IMR-90 (cell line): ENCODE measurements at places on chromosomes 2 and 18. TPM values are rescaled to one million over a fixed set of nuclear protein-coding genes. Genes with fewer than 3 reads are reported as not detected.

DNA sequence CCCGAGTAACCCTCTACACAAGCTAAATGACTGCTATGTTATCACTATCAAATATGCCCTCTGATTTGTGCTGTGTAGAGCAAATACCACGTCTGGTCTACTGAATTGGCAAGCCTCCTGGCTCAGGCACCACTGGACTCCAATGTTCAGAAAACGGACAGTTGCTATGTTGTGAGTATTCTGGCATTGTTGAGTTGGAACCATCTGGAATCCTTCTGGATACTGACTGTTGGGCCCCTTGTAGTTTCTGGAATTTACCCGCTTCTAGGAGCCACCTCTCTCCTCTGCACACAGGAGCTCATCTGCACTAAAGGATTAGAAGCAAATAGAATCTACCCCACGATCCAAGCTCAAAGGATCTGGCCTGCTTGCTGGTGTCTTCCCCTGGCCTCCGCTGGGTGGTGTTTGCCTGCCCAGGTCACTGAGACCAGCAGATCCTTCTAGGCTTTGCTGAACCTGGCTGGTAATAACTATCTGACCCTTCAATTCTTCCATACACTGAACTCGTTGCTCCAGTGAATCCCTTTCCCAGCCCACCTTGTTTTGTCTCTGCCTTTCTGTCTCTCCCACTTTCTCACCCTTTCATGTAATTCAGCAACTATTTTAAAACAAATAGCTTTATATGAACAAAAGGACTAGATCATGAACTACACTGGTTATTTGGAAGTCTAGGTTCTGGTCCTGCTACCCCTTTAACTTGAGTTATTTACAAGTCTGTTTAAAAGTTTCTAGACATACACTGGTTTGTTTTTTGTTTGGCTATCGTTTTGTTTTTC lies 2.1 kb upstream of the HAAO start:
- peaks cover 6% of the 10 kb centered on the region for H3K4me1 ChIP-seq
- H3K27me3 ChIP-seq, result peaks cover 18% of the 10 kb centered on the region
- no peaks in the 10 kb centered on the region for H3K36me3 ChIP-seq
- H3K4me3 ChIP-seq, result no peak overlapping the region
- H3K27ac ChIP-seq, result no peak overlapping the region

DNA sequence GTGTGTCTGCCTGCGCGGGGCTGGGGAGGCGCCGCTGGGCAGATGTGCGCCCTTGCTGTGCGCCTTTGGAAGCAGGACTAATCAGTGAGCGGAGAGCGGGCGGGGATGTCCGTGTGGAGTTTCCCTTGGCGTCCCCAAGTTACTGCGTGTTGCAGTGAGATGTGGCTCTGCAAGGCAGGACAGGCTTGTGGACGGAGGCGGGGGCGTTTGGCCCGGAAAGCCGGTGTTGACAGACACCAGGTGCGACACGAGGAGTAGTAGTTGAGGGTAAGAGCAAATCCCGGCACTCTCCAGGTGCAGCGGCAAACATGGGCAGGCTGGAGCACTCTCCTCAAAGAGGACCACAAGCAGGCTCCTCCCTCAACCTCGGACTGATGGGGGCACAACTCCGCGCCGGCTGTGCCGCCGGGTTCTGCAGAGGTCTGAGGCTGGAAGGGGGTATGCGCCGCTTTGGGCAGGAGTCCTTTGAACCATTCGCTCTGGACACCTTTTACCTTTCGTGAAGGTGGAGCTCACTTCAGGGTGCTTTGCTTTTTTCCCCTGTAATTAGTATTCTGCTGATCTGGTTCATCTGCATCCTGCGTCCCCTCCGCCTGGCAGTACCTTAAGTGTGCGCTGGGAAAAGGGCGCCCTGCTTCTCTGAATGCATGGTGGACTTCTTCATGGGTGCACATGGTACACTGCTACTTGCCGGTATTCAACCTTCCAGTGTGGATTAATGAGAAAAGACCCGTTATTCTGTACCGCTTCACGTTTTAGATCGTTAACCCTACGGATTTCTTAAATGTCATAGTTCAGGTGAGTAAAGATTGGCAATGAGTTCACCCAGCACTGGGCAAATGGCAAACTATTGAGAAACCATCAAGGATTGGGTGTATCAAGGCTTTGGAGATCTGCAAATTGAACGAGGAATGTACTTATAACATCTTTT lies 608 bp downstream of the CDH7 start:
- H3K36me3 ChIP-seq, result no peaks in the 10 kb centered on the region
- H3K4me1 ChIP-seq, result no peaks in the 10 kb centered on the region
- H3K4me3 ChIP-seq, result no peak overlapping the region

EPHA4 gene
- polyA plus RNA-seq, result 30.7 and 36.9 TPM in 2 replicates

USP40 gene
- 30.1 and 32.6 TPM in 2 replicates for polyA plus RNA-seq

DNA sequence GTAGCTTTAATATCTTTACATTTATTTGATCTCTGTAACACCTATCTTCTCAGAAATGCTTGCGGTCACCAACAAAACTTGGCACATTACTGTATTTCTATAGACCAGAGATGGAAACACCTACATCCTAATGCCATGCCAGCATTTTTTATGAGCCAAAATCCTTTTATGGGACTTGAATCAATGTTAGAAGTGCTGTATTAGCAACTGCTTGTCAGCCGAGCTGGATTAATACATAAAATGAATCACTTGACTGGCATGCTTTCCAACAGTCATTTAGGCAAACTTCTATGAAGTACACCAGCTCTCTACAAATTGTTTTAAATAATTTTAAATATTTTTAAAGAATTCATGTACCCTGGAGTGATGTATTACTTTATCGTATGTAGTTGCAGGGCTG lies 272.9 kb upstream of the NRP2 start:
- no peak overlapping the region for H3K27ac ChIP-seq
- no peaks in the 10 kb centered on the region for H3K27me3 ChIP-seq
- no peaks in the 10 kb centered on the region for H3K36me3 ChIP-seq

- H3K4me3 ChIP-seq, result no peak overlapping the region
- no peak overlapping the region for H3K27ac ChIP-seq
- no peak for DNase-seq
- no peaks in the 10 kb centered on the region for H3K4me1 ChIP-seq
- H3K36me3 ChIP-seq, result no peaks in the 10 kb centered on the region
These were observed 187.5 kb upstream of the MC4R start for GRCh38 chr18:60560071-60560470.

DNA sequence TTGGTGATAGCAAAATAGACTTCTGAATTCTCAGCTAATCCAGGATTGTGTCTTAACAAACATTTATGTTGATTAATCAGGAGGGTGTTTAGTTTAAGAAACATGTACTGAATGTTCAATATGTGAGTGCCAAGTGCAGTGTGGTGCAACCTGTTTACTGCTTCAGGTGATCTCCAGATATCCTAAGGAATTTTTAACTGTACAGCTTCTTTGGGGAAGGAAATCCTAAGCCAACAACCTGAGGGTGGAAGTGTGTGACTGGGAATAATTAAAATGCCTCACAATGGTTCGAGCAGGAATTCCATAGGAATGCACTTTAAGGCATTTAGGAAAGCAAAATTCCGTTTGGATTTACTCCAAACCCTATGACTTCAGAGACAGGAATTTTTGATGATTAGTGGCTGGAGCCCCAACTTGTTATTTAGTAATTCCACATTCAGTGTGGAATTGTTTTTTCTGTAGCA lies 16.4 kb downstream of the CRIM1 start:
- no peak overlapping the region for H3K4me3 ChIP-seq
- peaks cover 6% of the 10 kb centered on the region for H3K36me3 ChIP-seq
- no peak overlapping the region for H3K27ac ChIP-seq
- no peaks in the 10 kb centered on the region for H3K27me3 ChIP-seq
- DNase-seq, result peak; percentile 84

DNA sequence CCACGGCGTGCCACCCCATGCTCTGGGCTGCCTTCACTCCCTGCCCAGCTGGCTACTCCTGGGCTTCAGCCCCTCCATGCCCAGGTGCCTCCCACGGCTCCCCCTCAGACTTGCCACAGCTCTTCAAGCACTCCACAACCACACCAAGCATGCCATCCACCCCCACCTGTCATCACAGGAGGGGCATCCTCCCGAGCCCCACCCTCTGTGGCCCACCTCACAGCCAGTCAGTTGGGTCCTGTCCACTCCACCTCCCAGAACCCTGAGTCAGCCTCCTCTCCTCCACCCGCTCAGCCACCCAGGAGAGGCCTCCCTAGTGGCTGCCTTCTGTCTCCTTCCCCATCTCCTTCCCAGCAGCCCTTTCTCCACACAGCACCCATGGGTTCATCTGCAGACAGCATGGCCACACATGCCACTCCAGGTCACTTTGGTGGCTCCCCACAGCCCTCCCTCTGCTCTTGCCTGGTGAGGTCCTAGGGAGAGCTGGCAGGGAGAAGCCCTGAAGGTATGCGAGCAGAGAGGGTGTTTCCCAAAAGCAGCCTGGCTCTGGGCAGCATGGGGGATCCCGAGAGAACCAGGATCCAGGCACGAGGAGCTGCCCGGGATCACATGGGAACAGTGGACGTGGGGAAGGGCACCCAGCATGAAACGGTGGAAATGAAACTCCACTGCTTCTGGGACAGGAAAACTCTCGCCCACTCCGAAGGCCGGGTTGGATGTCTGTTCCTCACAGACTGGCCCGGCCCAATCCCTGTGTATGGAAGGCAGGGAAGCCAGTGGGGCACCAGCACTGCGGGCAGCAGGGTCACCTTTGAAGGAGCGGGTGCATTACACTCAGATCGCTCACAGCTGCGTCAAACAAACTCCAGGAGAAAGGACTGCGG lies 2.7 kb downstream of the LIMS2 start:
- DNase-seq, result no peak
- peaks cover 7% of the 10 kb centered on the region; the same call in 1 of the 2 replicates for H3K4me1 ChIP-seq
- no peaks in the 10 kb centered on the region for H3K36me3 ChIP-seq
- no peak overlapping the region for H3K4me3 ChIP-seq
- no peak overlapping the region for H3K27ac ChIP-seq
- H3K27me3 ChIP-seq, result peaks cover 9% of the 10 kb centered on the region

DNA sequence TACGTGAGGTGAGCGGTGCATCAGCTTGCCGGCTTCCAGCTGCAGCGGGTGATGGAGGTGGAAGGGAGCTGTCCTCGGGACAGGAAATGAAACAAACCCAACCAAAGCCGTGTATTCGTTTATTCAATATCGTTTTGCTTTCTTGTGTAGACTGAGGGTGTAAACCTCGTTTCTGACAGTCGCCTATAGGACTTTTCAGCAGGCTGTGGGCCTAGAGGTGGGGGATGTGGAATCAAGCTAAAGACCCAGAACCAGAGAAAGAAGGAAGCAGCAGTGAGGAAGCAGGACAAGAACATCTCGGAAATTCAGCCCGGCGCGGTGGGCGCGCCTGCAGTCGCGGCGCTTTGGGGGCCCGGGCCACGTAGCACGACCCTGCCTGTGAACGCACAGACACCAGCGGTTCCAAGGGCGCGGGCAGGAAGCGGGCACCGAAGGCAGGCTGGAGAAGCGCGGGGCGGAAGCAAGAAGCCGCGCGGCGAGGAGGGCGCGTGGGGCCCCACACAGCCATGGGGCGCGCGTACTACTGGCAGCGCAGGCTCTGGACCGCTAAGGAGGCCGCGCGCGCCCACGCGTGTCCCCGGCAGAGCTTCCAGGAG lies 755 bp upstream of the ATP9B start:
- peak overlapping the region; percentile 13; the same call in 1 of the 2 replicates for H3K27ac ChIP-seq
- no peak for DNase-seq
- H3K27me3 ChIP-seq, result no peaks in the 10 kb centered on the region
- no peaks in the 10 kb centered on the region for H3K36me3 ChIP-seq
- H3K4me1 ChIP-seq, result no peaks in the 10 kb centered on the region; the same call in 1 of the 2 replicates
- peak overlapping the region; percentile 94 for H3K4me3 ChIP-seq

DNA sequence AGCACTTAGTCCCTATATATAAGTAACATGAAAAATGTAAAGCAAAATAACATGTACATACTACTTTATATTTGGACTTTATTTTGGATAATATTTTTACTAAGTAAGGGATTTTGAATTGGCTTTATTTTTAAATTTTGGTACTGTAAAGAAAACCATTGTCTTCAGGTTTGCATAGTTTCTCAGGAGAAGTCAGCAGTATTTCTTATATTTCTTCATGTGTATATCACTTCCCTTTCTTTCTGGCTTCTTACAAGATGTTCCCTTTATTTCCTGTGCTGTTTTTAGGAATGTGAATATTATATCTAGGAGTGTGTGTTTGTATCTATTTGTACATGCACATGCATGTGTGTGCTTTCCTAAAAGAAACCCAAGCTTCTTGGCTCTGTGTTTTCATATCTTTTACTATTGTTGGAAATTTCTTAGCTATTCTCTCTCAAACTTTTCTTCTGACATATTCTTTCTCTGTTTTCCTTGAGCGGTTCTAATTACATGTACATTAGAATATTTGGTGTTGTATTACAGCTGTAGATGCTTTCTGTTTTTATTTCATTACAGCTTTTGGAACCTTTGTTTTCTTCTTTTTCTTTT lies 1549.7 kb upstream of the ACVR2A start:
- no peaks in the 10 kb centered on the region for H3K27me3 ChIP-seq
- H3K36me3 ChIP-seq, result no peaks in the 10 kb centered on the region
- no peak overlapping the region for H3K27ac ChIP-seq
- no peaks in the 10 kb centered on the region for H3K4me1 ChIP-seq
- DNase-seq, result no peak

DNA sequence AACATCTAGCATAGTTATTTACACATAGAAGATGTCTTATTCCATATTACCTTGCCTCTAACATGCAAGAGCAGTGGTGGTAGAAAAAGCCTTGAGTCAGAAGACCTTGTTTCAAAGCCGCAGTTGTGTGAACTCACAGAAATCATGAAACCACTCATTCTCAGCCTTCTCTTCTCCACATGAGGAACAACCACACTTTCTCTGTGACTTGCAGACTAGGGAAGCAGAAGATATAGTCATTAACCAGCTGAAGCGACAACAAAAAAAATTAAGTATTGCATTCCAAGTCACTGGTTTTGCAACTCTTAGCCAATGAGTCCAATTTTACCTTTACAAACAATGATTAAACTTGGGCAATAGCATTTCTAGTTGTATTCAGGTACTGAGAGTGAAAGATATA lies 19.0 kb downstream of the TWSG1 start:
- H3K4me3 ChIP-seq, result no peak overlapping the region
- peaks cover 5% of the 10 kb centered on the region for H3K36me3 ChIP-seq
- H3K27me3 ChIP-seq, result no peaks in the 10 kb centered on the region

LYG2 gene
- not detected in 2 replicates for polyA plus RNA-seq

DNA sequence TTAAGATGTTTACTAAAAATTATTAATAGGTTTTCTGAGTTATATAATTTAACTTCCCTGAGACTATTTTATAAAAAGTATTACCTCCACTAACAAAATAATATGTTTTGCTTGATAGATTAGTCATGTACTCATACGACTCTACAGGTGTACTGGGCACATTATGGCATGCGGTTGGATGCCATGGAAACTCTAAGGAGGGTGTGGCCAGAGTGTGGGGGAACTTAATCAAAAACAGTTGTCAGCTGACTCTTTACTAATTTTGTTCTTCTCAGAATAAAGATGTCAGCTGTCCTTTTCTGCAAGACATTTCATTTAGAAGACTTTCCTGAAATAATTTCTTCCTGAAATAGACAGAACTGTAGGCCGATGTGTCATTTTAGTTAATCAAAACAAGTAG lies 228.3 kb upstream of the SIX3 start:
- no peak overlapping the region for H3K27ac ChIP-seq
- H3K4me1 ChIP-seq, result no peaks in the 10 kb centered on the region
- H3K4me3 ChIP-seq, result no peak overlapping the region
- no peak for DNase-seq
- H3K27me3 ChIP-seq, result no peaks in the 10 kb centered on the region
- H3K36me3 ChIP-seq, result no peaks in the 10 kb centered on the region
